ENCODE measurements at places on chromosomes 7 and 10. TPM values are rescaled to one million over a fixed set of nuclear protein-coding genes. Genes with fewer than 3 reads are reported as not detected.

Gene PTER
- 7.4 TPM for total RNA-seq

Gene IFIT1B
- total RNA-seq, result not detected

Gene RHOBTB1
- 6.9 TPM for total RNA-seq

Gene ZNRF2
- 17.8 TPM for total RNA-seq

Gene PTPN20
- 0.96 TPM for total RNA-seq

Gene ITIH2
- total RNA-seq, result 0.62 TPM

Gene LRRD1
- not detected for total RNA-seq

Gene CDHR1
- 5.0 TPM for total RNA-seq

Gene CYP26C1
- total RNA-seq, result 0.11 TPM

Gene C10orf105
- total RNA-seq, result 0.48 TPM

DNA sequence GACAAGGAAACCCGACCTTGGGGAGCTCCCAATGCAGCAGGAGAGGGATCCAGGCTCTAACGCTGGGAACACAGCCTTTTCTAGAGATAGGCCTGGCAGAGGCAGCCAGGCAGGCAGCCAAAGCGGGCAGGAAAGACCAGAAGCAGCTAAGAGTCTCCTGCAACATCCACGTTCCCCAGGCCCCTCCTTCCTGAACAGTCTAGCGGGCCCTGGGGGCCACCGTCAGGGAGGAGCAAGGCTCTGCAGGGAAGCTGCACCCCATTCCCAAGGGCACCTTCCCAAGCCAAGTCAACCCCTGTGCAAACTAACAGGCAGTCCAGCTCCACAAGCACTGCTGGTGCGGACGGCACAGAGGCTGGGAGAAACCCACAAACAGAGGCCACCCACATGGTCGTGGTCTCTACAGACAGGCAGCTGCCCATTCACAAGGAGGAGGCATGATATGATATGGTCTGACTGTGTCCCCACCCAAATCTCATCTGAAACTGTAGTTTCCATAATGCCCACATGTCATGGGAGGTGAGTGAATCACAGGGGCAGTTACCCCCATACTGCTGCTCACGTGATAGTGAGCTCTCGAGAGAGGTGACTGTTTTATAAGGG lies 115.7 kb downstream of the MAD1L1 start:
- no peak for DNase-seq
- no peak overlapping the region for H3K4me3 ChIP-seq
- no peaks in the 10 kb centered on the region for H3K27me3 ChIP-seq
- peak overlapping the region; percentile 89 for H3K27ac ChIP-seq

GRCh38 chr10:18542832-18543231 lies 108.6 kb downstream of the NSUN6 start:
- no peaks in the 10 kb centered on the region for H3K27me3 ChIP-seq
- H3K4me1 ChIP-seq, result no peaks in the 10 kb centered on the region
- H3K4me3 ChIP-seq, result no peak overlapping the region
- DNase-seq, result no peak
- H3K27ac ChIP-seq, result no peak overlapping the region

DNA sequence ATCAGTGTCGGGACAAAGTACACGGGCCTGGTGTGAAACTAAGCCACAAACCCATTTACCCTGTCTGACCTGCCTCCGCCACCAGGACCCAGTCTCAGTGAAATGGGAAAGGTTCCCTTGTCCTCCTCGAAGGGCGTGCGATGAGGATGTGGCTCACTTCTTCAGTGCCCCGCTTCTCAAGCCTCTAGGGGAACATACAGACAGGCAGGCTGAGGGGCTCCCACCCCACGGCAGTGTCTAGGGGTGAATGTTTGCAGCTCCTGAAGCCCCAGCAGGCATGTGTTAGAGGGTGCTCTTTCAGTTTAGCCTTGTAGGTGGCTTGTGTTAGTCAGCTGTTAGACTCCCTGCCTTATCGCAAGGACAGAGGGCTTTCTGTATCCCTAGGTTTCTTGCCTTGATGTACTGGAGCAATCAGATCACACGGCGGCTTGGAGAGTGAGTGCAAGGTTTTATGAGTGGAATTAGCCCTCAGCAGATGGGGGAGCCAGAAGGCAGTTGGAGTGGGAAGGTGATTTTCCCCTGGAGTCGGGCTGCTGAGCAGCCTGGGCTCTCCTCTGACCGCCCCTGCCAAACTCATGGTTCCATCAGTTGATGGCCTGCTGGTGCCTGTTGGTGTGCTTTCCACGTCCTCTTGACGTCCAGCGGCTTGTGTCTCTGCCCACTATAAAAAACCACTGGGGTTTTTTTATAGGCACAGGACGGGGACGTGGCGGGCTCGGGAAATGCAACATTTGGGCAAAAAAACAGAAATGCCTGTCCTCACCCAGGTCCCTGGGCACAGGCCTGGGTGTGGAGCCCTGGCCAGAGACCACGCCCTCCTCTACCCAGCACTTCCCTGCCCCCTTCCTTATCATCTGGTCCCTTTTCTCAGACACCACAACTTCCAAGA lies 759 bp downstream of the NUDT1 start:
- no peak for DNase-seq
- peak overlapping the region; percentile 75 for H3K27ac ChIP-seq
- H3K27me3 ChIP-seq, result no peaks in the 10 kb centered on the region
- peaks cover 13% of the 10 kb centered on the region for H3K4me1 ChIP-seq
- H3K4me3 ChIP-seq, result peak overlapping the region; percentile 87
- H3K36me3 ChIP-seq, result peaks cover 24% of the 10 kb centered on the region

GRCh38 chr7:29891766-29892165 lies 85.5 kb downstream of the WIPF3 start:
- no peak overlapping the region for H3K27ac ChIP-seq
- no peaks in the 10 kb centered on the region for H3K4me1 ChIP-seq
- peaks cover 28% of the 10 kb centered on the region for H3K36me3 ChIP-seq
- no peak for DNase-seq

DNA sequence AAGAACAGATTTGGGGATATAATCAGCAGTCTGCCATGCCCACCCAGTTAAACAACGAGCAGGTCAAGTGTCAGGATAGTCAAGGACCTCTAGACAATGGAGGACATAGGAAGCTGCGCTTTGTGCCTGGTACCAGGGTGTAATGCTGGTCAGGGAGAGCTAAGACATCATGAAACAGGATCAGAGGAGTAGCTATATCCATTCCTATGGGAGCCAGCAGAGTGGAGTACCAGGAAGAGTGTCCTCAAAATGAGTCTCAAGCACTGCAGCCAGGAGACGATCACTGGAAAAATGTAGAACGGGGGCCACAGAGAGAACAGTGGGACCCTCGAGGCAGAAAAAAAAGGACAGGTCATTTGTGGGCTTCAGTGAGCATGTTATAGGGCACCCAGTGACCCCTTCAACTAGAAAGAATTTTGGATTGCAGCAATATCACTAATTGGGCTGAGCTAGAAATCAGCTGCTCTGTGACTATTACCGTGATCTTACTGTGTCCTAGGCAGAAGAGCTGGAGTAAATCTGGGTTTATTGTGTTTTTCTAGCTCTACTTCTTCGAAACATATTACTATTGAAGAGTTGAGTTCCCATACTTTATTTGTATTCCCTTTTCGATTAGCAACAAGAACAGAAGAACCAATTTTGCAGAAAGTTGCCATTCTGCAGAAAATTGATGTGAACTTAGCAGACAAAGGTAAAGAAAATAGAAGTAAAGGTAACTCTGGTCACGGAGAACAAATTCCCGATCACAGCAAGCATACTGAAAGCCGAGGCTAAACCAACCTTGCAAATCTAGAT lies 319.6 kb downstream of the AHR start:
- H3K27me3 ChIP-seq, result no peaks in the 10 kb centered on the region
- H3K4me3 ChIP-seq, result no peak overlapping the region
- H3K36me3 ChIP-seq, result no peaks in the 10 kb centered on the region
- no peak for DNase-seq
- H3K27ac ChIP-seq, result no peak overlapping the region
- peaks cover 7% of the 10 kb centered on the region for H3K4me1 ChIP-seq

- H3K4me1 ChIP-seq, result no peaks in the 10 kb centered on the region
- H3K27ac ChIP-seq, result no peak overlapping the region
- no peaks in the 10 kb centered on the region for H3K27me3 ChIP-seq
- no peak for DNase-seq
Observed at GRCh38 chr7:122643250-122643649, 55.7 kb downstream of the RNF133 start.

GRCh38 chr7:549891-550625 lies 30.4 kb upstream of the PDGFA start:
- no peaks in the 10 kb centered on the region for H3K27me3 ChIP-seq
- H3K4me1 ChIP-seq, result no peaks in the 10 kb centered on the region
- DNase-seq, result no peak
- no peak overlapping the region for H3K4me3 ChIP-seq
- peaks cover 4% of the 10 kb centered on the region for H3K36me3 ChIP-seq

- DNase-seq, result no peak
- 0 out of 2 replicates have a peak, but pooled peaks cover 2% of the 10 kb centered on the region for H3K4me1 ChIP-seq
- H3K36me3 ChIP-seq, result no peaks in the 10 kb centered on the region
Observed at GRCh38 chr7:37062560-37062859, 338.2 kb upstream of the AOAH start.

DNA sequence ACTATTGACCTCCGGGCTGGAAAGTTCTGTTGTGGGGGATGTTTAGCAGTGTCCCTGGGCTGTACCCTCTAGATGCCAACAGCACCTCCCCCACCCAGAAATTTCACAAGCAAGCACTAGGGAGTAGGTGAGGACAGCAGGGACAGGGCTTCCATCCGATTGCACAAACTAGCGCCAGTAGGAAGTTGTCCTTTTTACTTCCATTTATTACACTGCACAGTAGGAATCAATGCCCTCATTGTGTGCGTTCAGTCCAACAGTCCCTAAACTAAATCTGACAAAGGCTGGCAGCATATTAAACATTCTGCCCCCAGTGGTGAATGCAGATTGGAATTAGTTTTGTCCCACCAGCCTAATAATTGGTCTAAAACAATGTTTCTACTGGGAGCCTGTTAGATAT lies 6.4 kb upstream of the SOSTDC1 start:
- peaks cover 10% of the 10 kb centered on the region for H3K4me1 ChIP-seq
- no peak overlapping the region for H3K4me3 ChIP-seq
- H3K36me3 ChIP-seq, result no peaks in the 10 kb centered on the region
- H3K27ac ChIP-seq, result no peak overlapping the region
- no peak for DNase-seq

- H3K4me1 ChIP-seq, result peaks cover 11% of the 10 kb centered on the region
- no peak overlapping the region for H3K4me3 ChIP-seq
- H3K27ac ChIP-seq, result no peak overlapping the region
- H3K27me3 ChIP-seq, result no peaks in the 10 kb centered on the region
- peak; percentile 47 for DNase-seq
Observed at GRCh38 chr7:44431091-44431608, 59.3 kb downstream of the NUDCD3 start.

- H3K27me3 ChIP-seq, result peaks cover 2% of the 10 kb centered on the region
- no peak overlapping the region for H3K27ac ChIP-seq
- no peaks in the 10 kb centered on the region for H3K36me3 ChIP-seq
- DNase-seq, result no peak
- peaks cover 5% of the 10 kb centered on the region for H3K4me1 ChIP-seq
Observed at GRCh38 chr10:113480851-113481502, 71.9 kb upstream of the HABP2 start.

DNA sequence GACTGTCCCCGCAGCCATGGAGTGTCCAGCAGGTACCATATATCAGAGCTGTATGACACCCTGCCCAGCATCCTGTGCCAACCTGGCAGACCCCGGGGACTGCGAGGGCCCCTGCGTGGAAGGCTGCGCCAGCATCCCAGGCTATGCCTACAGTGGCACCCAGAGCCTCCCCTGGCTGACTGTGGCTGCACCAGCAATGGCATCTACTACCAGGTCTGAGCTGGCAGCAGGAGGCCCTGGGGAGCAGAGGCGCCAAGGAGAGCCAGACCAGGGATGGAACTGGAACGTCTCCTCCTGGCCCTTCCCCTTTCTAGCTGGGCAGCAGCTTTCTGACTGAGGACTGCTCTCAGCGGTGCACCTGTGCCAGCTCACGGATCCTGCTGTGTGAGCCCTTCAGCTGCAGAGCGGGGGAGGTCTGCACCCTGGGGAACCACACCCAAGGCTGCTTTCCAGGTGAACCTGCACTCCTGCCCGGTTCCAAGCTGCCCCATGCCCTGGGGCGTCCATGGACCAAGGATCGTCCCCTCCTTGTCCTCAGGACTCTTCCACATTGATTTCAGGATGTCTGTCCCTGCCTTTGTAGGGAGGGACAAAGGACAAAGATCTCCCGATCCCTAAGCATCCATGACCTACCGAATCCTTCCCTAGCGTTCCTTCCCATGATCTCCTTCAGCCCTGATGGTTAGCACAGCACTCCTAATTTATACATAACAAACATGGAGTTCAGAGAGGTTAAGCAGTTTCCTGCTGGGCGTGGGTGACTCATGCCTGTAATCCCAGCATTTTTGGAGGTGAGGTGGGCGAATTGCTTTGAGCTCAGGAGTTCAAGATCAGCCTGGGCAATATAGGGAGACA lies 33.3 kb downstream of the EPHB4 start:
- DNase-seq, result no peak
- H3K36me3 ChIP-seq, result no peaks in the 10 kb centered on the region
- H3K4me1 ChIP-seq, result peaks cover 15% of the 10 kb centered on the region
- no peaks in the 10 kb centered on the region for H3K27me3 ChIP-seq
- peak overlapping the region; percentile 33 for H3K4me3 ChIP-seq

GRCh38 chr10:61628875-61629513 lies 33.7 kb upstream of the CABCOCO1 start:
- DNase-seq, result no peak
- H3K4me3 ChIP-seq, result no peak overlapping the region
- no peak overlapping the region for H3K27ac ChIP-seq
- no peaks in the 10 kb centered on the region for H3K27me3 ChIP-seq

DNA sequence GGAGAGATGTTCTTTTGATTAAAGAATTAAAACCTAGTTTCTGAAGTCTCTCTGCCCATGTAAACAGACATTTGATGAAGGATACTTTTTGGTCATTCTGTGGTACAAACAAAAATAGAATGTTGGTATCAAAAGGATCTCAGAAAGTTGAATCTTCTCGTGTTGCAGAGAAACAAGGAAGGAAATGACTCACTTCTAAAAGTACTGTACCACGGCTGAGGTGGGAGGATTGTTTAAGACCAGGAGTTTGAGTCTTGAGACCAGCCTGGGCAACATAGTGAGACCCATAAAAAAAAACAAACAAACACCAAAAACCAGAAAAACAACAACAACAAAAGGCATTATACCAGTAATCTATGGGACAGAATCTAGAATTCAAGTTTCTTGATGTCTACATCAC lies 69.7 kb downstream of the PRSS58 start:
- no peaks in the 10 kb centered on the region for H3K4me1 ChIP-seq
- H3K27ac ChIP-seq, result no peak overlapping the region
- no peaks in the 10 kb centered on the region for H3K36me3 ChIP-seq
- H3K4me3 ChIP-seq, result no peak overlapping the region

DNA sequence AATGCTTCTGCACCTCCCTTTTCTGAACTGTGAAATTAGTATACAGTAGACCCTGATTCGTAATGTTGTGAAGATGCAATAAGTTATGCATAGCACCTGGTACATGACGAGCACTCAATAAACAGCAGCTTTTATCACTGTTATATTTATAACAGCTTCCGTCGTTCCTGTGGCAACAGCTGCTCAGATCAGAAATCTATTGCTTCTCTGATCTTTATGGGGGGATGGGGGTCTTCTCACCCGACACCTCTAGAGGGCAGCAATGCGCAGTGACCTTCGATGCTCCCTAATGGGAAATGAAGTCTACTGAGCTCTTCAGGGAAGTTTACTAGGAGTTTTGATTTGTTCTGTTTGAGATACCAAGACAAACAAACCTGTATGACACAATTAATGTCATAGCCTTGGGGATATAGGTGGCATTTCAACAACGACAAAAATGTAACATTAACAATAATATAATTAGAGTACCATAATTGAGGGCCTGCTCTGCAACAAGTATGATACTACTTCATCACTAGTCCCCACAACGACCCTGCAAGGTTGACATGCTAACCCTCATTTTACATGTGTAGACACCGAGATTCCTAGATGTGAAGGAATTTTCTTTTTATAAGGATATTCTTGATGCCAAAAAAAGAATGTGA lies 289.6 kb downstream of the SFMBT2 start:
- peak; percentile 77 for DNase-seq
- H3K36me3 ChIP-seq, result no peaks in the 10 kb centered on the region
- H3K4me3 ChIP-seq, result no peak overlapping the region
- H3K27me3 ChIP-seq, result no peaks in the 10 kb centered on the region
- H3K27ac ChIP-seq, result no peak overlapping the region
